Activated effector memory CD4-positive, alpha-beta T cell treated with anti-CD3 and anti-CD28 coated beads, Interleukin-2, amount 50 U/mL, for 16 hours (primary cell): ENCODE measurements at places on chromosomes 13 and 19.
A peak's percentile ranks its signal among the peaks of the same experiment; 100 is the strongest.

- no peak for DNase-seq
Measured at GRCh38 chr19:55096061-55096701, 20.5 kb downstream of the EPS8L1 start.

GRCh38 chr19:21398851-21399250, 1.9 kb downstream of the ZNF493 start:
- no peak for DNase-seq

- peak; percentile 78 for DNase-seq
Measured at GRCh38 chr19:2478278-2478755, 2.4 kb downstream of the GADD45B start.

DNA sequence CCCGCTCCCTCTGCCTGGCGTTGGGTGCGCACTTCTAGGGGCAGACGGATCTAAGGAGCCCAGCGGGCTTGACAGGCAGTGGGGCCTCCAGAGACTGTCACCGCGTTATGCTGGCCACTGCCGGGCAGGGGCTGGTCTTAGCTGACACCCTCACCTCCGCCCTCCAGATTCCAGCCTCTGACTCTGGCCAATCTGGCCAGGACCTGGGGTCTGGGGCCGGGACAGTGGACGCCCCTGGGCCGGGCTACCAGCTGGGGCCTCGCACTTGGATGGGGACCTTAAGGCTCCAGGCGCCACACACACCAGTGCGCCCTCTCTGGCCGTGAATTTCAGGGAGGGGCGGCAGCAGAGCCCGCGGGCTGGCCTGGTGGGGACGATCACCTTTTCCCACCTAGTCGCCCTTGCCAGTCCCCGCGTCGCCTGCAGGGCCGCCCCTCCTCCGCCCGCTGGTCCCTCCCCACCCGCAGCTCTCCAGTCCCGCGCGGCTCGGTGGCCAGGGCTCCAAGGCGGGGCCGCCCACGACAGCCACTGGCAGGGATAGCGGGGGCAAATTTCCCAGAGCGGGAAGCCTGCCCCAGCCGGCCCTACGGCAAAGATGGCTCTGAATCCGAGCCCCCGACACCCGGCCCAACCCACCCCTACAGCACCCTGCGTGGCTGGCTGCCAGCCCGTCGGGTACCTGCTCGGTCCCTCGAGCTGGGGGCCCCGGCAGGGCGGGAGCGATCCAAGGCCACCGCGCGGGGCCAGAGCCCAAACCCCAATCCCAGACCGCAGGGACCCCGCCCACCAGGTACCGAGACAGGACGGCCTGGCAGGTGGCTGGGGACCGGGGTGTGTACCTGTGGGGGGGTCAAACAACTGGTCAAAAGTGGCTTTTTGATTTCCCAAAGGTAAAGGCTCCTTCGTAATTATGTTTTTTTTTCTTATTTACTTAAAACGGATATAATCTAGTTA, 6.1 kb upstream of the ZNF98 start:
- DNase-seq = no peak

DNA sequence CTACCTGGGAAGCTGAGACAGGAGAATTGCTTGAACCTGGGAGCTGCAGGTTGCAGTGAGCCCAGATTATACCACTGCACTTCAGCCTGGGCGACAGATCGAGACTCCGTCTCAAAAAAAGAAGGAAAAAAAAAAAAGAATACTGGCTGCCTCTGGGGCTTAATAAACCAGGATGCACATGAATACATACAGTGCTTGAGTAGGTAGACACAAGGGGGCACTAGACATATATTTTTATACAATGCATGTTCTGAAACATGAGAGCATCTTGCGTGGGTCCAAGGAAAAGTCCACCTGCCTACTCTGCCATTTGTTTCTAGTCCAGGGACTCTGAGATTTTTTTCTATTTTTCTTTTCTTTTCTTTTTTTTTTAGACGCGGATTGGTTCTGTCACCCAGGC, 31.2 kb downstream of the KEAP1 start:
- no peak for DNase-seq
